ENCODE measurements at places on chromosomes 4 and X.

DNA sequence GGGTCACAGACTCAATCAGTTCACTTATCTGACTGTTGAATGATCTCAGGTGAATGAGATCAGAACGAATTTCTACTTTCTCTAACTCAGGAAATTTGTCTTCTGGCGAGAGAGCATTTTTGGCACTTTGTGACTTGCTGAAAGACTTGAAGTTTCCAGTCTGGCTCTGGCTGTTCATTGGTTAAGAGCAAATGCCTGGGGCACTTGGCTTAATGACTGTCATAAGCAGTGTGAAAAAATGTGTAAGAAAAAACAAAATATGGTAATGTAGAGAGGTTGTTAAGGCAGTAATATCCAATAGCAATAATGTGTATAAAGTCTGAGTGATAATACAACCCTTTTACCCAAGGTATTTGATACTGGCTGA lies 71.3 kb upstream of the PGRMC2 start:
- no peak for DNase-seq

DNA sequence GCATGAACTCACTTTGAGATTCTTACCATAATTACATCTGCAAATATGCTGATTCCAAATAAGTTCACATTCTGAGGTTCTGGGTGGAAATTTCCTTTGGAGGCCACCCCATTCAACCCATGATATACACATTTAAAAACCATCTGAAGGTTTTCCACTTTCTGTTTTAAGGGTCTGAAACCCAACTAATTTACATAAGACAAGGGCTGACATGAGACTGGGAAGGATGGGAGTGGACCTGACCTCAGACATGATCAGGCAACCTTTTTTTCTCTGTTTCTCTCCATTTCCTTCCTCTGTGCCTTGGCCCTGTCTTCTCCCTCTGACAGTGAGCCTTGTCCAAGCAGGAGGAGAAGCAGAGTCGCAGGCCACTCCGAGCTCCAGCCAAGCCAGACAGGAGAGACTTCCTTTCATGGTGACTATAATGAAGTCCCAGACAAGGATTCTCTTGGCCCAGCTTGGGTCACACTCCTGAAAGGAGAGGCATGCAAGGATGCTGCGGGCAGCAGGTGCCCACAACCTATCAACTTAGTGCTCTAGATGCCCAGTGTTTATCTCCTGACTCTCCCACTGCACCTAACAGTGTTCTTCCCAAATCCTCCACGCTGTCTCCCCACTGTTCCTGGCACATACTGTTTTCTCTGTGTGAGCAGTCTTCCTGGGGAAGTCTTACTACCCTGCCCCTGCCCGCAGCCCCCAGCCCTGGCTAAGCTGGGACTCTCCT lies 39.9 kb downstream of the MSX1 start:
- DNase-seq: no peak

DNA sequence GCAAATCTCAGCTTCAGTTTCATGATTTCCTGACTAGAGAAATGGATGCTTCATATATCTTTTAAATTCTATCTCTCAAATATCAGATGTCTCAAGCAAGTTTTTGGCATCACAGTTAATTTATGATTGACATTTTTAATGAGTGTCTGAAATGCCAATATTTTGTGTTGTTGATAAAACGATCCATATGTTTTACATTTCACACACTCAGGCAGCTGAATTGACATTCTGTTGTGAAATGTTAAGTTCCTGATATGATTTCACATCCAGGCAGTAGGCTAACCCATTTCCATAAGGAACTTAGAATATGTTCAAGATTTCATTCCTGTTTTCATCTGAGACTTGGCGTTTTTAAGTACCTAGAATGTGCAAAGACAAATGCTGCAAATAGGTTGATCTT lies 650.6 kb downstream of the PCDH18 start:
- DNase-seq: no peak

GRCh38 chrX:122777766-122778165 lies 406.3 kb upstream of the GRIA3 start:
- DNase-seq: no peak

- no peak for DNase-seq
Measured at GRCh38 chr4:59770601-59771264, 1429.4 kb upstream of the ADGRL3 start.

- no peak for DNase-seq
Measured at GRCh38 chr4:53116954-53117353, 248.9 kb downstream of the SCFD2 start.

GRCh38 chr4:21366312-21366711 lies 582.3 kb downstream of the KCNIP4 start:
- no peak for DNase-seq

DNA sequence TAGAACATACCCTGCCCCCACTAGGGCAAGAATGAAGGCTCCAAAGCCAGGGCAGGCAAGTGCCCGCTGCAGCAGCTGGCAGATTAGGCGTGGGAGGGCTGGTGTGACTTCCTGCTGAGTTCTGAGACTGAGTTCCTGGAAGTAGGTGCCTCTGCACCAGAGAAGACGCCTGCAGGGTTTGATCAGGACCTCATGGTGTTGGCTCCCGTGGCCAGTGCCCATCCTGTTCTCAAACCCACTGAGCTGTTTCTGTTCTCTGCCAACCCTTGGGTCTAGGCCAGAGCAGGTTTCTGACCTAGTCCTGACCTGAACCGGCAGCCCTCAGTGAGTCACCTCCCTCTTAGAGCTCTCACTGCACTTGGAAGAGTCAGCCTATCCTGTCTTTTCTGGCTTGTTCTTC lies 220.7 kb downstream of the HS6ST2 start:
- peak; percentile 15 for DNase-seq

DNA sequence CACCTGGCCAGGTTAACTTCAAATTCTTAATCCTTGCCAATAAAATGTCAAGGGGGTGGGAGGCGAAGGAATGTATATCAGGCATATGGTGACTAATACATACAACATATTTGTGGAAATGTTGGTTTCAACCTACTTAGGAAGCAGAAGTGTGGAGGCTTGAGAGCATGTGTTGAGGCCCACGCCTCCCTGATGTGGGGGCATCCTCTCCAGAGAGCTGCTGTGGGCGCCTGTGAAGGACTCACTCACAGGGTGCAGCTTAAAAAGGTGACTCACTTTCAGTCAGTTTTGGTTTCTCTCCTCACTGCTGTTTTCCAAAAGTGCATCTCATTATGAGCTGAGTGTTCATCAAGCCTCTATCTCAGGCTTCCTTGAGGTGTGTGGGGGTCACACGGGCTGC lies 27.5 kb downstream of the LNX1 start:
- DNase-seq: no peak

- no peak for DNase-seq
Measured at GRCh38 chr4:95190751-95191436, 357.9 kb downstream of the UNC5C start.

- no peak for DNase-seq
Measured at GRCh38 chr4:154292589-154292988, 199.0 kb downstream of the DCHS2 start.

- no peak for DNase-seq
Measured at GRCh38 chr4:60729194-60729593, 470.9 kb upstream of the ADGRL3 start.

DNA sequence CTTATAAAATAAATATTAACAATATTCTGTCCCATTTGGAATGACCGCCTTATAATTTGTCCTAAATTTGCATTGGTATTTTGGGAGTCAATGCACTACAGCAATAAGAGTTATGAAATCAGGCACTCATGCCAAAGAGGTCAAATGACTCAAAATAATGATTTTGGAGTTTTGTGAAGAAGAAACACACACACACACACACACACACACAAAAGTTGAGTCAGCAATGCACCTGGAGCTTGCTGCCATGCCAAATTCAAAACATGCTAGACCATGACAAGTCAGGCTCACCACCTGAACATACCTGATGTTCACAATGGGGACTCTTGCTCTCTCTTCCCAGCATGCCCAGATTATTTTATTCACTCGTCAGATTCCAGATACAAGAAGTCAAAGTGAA lies 56.7 kb downstream of the PROM1 start:
- no peak for DNase-seq

GRCh38 chr4:105093975-105094374 lies 52.7 kb upstream of the TET2 start:
- no peak for DNase-seq

DNA sequence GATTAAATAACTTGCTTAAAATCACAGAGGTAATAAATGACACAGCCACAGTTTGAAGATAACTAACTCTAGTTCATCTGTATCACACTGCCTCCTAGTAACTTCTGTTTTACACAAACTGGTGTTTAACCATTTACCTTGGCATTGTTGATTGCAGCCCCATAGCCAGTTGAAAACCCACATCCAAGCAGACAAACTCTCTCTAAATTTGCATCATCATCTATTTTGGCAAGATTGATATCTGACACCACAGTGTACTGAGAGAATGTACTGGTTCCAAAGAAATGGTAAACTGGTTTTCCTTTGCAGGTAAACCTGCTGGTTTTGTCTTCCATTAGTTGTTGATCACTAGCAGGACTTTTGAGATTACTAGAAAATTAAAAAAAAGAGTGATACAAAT lies 7.8 kb downstream of the ADH4 start:
- no peak for DNase-seq

DNA sequence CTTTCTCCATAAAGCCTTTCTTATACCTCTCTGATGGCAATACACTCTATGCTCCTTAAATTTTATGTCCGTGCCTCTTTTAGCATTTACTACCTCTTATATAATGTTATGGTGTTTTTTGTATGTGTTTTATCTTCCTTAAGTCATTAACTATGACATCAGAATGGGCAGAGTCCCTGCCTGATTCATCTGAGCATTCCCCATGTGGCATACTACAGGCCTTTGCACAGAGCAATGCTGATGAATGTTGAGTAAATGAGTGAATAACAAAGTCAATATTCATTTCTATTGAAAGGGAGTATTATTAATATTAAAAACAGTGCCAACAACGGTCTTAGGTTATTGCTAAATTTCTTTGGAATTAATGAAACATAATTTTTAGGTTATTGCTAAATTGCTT lies 18.8 kb upstream of the RPS6KA3 start:
- DNase-seq: no peak

GRCh38 chrX:31679861-31680260 lies 608.0 kb upstream of the FTHL17 start:
- DNase-seq: no peak

DNA sequence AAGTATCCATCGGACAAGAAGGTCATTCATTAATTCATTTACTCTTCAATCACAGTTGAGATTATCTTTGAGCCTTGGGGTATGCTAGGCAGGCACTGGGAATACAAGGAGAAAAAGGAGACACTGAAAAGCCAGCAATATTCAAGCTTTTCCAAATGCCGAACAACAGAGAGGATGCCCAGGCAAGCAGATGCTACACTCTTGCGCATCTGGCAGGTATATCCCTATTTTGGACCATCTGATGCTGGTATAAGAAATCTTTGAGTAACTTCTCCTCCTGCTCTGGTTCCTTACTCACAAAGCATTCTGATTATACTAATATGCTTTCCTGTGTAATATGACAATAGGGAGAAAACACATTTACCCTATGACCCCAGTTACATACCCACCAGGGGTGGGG lies 354.9 kb downstream of the CBLL2 start:
- DNase-seq: no peak

DNA sequence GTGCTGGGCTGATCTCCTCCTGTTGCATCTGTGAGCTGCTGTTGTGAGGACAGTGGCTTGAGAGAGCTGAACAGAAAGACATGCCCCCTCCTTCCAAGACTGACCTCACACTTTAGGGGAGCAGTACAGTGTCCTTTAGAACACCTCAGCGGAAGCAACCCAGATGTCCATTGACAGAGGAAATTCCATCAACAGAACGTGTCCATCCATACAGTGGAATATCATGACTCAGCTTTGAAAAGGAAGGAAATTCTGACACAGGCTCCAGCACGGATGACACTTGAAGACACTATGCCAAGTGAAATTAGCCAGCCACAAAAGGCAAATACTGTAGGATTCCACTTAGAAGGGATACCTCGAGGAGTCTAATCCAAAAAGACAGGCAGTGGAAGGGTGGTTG lies 103.5 kb downstream of the GPR143 start:
- DNase-seq: no peak

DNA sequence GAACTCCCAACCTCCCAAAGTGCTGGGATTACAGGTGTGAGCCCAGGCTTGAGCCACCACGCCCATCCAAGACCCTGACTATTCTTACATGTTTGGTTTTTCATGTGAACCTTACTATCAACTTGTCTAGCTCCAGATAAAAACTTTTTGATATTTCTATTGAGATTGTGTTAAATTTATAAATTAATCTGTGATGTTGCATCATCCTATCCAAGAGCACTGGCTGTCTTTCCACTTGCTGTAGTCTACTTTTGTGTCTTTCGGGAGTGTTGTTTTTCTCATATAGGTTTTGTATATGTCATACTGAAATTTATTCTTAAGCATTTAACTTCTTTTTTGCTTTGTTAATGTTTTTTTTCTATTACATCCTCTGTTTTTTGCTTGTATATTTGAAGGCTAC lies 34.6 kb downstream of the BRCC3 start:
- no peak for DNase-seq

DNA sequence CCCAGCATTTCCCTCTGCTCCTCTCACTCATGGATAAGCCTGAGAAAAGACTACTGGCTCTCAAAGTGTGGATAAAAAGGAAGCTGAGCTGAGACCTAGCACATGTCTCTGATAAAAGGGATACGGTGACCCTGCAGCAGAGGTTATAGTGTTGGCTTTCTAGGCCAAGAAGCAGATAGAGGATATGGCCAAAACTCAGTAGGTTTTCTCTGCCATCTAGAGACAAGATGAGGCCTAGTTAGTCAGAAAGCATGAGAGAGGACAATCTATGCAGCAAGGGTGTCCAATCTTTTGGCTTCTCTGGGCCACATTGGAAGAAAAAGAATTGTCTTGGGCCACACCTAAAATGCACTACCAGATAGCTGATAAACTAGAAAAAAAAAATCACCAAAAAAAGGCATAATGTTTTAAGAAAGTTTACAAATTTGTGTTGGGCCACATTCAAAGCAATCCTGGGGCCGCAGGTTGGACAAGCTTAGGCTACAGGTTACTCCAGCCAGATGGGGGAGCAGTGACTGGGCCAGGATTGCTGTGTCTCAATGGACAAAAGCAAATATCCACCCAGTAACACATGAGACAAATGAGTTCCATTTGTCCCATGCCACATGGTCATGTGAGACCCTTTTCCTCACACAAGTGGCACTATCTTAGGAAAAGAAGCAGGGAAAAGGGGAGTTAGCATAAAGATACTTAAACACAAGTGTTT lies 411.4 kb downstream of the INPP4B start:
- DNase-seq: no peak

GRCh38 chr4:41258783-41259182 lies 2.1 kb downstream of the UCHL1 start:
- no peak for DNase-seq

GRCh38 chr4:3183008-3183407 lies 66.0 kb upstream of the MSANTD1 start:
- DNase-seq: no peak

GRCh38 chr4:42083816-42084215 lies 68.6 kb downstream of the BEND4 start:
- no peak for DNase-seq

DNA sequence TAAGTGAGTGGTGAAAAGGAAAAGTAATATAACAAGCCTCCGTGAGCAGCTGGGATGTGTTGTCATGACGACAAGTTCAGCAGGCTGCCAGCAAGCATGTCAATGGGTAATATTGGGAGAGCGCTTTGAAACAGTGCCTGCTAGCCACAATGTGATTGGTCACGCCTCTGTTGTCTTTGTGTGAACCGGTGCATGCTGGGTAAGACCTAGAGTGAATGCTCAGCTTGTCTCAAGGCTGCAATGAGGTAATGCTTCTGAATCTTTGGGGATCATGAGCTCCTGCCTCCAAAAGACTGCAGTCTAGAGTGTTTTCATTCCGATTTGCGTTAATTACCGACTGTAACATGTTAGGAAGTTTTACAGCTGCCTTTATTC lies 54.9 kb downstream of the STOX2 start:
- no peak for DNase-seq
